NCI-H2081 (cell line): ENCODE measurements at places on chromosomes 2 and 18.

GRCh38 chr2:9205963-9206948 is at the start of gene ASAP2:
ASAP2 (plus strand) TSS chr2:9206812; CDS start chr2:9207105, 293 bp downstream.
- peak; percentile 82 for DNase-seq

GRCh38 chr2:95359501-95359930 is 43.0 kb upstream of the FAHD2A start:
- DNase-seq = no peak

- no peak for DNase-seq
These were observed 11.1 kb downstream of the ZAP70 start for GRCh38 chr2:97724501-97724900.

DNA sequence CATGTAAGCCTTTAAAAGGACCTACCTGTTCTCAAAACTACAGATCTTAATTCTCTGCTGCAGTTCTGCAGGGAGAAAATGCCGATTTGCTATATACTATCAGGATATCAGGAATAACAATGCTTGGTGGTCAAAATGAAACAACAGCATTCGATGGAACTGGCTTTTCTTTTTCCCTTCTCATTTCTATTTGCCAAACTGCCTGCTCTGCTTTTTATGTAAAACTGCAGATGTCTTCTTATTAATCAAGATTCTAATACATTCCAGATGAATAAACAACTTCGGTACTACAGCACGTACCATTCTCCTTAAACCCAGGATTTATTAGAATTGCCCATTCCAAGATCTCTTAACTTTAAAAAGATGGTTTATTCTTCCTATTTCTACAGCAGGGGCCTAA is 100.9 kb downstream of the ZNF521 start:
- no peak for DNase-seq

GRCh38 chr2:234773129-234773528 is 178.7 kb upstream of the SH3BP4 start:
- no peak for DNase-seq

- DNase-seq = no peak
These were observed 15.1 kb downstream of the KLF11 start for GRCh38 chr2:10058251-10059015.

GRCh38 chr2:151665959-151666358 is 68.3 kb downstream of the NEB start:
- no peak for DNase-seq

DNA sequence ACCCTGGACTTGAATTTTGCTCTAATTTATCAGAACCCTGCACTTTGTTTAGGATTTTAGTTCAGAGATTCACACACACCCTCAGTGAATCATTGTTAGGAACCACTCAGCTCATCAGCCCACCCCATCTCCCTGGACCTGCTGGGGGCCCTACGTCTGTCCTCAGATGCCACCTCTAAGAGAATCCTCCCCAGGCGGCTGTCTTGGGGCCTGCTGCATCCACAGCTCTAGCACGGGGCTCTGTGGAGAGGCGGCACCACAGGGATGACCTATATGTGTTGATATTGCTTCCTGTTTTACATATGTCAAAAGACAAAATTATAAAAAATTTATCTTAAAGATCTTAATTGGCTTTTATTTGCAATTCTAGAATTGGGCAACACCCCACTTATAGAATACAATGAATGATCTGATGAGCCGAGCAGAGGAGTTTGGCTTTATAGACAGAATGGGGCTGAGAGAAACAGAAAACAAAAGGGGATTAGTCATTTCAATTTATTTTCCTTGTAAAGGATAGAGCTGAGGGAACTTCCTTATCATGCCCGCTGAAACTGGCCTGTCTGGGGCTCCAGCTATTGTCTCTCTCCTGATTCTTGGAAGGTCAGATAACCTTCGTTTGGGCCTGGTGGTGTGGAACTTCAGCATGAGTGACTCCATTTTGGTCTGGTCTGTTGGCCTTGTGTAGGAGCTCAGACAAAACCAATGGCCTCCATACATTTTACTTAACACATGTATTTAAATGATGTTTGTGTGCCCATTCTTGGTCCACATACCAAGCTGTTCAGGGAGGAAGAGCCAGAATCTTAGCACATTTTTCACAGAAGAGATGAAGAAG is 1.4 kb downstream of the MYO7B start:
- no peak for DNase-seq

GRCh38 chr2:40304340-40304739 is 147.6 kb downstream of the SLC8A1 start:
- no peak for DNase-seq
